ENCODE measurements at places on chromosomes 3 and 15.

GRCh38 chr3:152737021-152737908, 97.7 kb upstream of the P2RY1 start:
- DNase-seq: no peak

- no peak for DNase-seq
These were observed 683.5 kb downstream of the TUSC7 start for GRCh38 chr3:117393119-117393518.

GRCh38 chr3:1734494-1735122, 364.1 kb upstream of the CNTN4 start:
- no peak for DNase-seq

DNA sequence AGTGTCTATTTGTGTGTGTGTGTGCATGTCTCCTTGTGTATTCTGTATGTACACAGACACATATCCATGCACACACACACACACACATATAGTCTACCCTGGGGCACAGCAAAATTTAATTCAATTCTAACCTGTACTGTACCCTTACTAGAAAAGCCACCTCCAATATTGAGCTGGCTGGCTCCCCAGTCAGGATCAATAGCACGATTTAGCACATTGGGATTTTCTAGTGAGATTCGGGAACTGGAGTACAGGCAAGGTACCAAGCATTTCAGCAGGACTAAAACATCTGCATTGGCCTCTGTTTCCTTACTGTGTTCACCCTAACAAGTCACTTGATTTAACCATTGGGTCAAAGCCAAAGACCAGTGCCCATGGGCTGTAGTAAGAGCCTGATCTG, 13.2 kb downstream of the FSTL1 start:
- DNase-seq: no peak

- DNase-seq: no peak
These were observed 2.2 kb downstream of the RPSA start for GRCh38 chr3:39408493-39409372.

DNA sequence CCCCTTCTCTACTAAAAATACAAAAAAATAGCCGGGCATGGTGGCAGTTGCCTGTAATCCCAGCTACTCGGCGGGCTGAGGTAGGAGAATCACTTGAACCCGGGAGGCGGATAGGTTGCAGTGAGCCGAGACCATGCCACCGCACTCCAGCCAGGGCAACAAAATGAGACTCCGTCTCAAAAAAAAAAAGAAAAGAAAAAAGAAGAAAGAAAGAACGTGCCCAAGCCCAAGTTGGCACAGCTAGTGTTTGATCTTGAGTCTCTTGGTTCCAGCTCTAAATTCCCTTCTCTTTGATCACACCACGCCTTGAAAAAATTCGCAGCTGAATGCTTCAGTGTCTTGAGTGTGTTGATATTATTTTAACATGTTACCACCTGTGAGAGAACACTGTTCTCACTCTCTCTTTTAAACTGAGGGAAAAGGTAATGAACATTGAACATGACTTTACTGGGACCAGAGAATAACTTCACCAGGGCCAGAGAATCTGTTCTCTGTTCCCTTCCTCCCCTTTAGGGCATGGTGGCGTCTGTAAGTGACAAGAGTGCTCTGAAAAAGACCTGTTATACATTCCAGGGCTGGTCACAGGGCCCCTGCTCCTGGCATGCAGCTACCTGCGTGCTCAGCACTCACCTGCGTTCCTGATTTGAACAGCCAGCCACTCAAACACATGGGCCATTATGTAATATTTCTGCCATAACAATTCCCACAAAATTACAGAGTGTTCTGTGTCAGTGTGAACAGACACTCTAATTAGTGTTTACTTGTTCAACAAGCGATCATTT, 19.0 kb downstream of the SLCO3A1 start:
- DNase-seq: no peak

GRCh38 chr3:34073961-34074360, 275.5 kb downstream of the PDCD6IP start:
- DNase-seq: no peak

DNA sequence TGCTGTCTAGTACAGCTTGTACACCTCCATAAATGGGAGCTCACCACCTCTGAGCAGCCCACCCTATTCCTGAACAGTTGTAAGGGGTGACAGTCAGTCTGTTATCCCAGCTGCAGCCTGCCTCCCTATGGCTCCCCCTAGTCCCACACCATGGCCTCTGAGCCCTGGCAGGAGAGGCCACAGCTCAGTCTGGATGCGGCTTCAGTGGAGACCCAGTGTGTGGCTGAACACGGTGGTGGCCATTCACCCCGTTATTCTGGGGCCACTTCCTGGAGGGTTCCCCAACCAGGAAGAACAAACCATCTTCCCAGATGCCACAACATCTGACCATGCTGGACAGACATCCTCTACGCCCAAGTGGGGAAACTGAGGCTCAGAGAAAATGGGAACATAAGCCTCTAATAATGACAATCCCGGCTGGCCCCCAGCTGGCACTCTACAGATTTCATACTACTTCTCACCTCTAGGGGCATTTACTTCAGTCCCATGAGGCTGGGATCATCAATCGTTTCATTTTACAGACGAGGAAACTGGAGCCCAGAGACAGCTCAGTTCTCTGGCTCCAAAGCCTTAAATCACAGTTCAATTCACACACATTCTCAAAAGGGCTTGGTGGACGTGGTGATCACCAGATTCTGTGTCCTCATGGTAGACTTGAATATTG, 9.2 kb upstream of the GRIP2 start:
- no peak for DNase-seq

DNA sequence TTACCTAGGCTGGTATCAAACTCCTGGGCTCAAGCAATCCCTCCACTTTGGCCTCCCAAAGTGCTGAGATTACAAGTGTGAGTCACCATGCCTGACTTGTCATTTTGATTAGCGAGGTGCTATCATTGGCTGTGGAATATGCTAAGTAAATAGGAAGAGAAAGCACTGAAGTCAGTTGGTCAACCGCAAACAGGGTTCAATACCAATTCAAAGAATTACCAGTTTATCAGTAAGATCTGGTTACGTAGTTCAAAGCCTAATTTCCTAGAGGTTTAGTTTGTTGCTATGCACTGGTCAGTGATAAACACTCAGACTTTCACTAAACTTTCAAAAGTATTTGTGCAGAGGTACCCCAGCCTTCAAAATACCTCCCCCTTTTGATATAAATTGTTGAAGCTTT, 29.5 kb downstream of the GLB1 start:
- no peak for DNase-seq

DNA sequence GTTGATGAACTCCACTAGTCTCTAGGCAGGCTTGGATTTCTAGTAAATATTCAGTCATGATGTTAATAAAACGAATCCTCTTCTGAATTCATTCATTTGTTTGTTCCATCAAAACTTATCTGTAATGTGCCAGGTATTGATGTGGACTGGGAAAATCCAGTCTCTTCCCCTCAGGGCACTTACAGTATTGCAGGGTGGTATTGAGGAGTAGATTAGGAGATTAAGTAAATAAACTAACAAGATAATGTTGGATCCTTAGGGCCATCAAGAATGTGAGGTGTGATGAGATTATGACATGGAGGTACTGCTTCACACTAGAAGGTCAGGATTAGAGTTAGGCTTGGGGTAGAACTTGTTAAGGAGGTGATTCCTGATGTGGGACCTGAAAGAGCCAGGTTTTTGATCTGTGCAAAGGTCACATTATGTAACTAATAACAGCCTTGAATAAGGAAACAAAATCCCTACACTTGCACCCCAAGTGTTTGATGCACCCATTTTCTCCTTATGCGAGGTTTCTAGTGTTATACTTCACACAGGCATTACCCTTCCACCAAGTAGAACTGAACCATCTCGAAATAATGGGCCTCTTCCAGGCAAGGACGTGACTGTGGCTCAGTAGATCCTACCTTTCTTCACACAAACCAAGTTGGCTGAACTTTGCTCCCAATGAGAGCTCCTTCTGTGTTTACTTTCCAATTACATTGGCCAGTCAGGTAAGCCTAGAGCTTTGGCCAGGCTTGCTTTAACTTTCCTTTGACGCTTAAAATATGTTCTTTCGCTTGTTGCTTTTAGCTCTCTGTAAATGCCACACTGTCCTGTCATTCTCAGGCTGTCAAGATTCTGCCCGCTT, 16.7 kb downstream of the MCTP2 start:
- DNase-seq: no peak

DNA sequence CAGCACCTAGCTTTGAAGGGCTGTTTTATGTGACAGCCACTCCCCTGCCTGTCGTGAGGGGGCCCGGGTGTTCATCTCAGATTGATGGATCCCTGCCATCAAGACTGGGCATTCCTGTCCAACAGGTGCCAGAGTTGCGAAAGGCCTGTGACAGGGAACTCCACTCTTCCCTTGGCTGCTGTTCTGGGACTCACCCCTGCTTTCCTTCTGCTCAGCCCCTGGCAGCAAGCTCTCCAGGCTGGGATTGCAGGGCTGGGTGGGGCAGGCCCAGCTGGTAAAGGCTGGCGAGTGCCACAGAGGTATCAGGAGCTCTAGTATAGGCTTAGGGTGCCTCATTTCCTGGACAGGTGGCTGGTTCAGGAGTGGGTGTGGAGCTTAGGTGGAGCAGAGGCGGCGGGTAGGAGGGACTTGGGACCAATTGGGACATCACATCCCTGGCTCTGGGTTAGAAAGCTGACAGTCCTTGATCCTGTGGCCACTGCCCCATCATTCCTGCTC, at the start of gene PLA2G4B:
Gene PLA2G4B (plus strand): TSS at position 448 of the 498 bp plus-strand sequence. CDS start 67 bp downstream, outside the sequence.
- DNase-seq: no peak

DNA sequence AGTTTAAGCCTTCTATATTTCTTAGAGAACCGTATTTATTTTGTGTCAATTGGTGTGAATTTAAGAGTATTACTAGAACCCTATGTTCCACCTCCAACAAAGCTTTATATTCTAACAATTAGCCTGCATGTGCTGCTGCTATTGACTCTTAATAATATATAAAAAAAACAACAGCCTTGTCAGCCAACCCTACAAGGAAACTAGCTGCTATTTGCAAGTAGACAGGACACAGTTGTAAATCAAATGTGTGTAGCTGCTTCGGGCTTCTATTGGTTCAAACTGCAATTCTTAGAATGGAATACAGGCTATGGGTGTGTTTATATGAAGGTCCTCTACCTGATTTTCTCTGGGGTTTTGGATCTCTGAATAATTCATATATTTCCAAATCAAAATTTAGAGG, 60.7 kb downstream of the ZBTB20 start:
- DNase-seq: no peak

DNA sequence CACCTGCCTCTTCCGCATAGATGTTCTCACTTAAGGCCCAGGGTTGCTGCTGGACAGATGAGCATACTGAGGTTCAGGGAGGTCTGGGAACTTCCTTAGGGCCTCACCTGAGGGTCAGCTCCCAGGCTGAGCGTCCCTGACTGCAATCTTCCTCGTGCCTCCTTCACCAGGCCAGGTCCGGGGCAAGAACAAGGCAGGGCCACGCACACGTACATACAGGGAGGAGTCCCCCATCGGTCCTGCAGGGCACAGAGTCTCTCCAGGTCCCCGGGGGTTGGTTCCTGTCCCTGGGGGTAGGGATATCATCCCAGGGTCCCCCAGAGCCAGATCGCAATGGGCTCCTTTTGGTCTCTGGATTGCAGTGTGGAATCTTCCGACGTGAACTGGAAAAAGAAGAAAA, 130.1 kb downstream of the LRRK1 start:
- DNase-seq: no peak

DNA sequence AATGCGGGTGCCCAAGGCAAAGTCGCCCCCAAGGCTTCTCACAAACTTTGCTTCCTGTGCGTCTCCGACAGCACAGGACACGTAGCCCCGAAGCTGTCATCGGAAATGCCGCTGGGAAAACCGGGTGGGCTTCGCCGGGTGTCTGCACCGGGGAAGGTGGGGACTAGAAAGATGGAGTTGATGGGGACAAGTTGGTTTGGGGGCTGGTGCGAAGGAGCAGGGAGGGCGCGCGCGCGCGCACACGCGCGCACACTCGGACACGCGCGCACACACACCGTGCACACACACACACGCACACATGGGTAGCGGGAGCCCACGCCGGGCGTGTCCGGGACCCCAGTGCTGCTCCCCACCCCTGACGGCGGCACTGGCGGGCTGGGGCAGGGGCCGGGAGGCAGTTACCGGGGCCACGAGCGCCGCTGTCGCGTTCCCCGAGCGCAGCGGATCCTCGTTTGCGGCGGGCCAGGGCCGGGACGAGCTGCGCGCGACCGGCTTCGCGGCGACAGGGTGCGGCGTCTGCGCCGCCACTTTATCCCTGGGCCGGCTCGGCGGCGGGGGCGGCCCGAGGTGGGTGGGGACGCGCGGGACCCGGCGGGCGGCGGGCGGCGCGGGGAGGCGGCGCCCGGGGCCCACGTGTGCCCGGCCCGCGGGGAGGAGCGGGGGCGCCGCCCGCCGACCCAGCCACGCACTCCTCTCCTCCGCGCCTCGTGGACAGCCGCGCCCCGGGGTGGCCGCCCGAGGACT, 539 bp upstream of the MGLL start:
- DNase-seq: peak; percentile 63

- DNase-seq: no peak
These were observed 97.4 kb downstream of the PGPEP1L start for GRCh38 chr15:98909968-98910885.

DNA sequence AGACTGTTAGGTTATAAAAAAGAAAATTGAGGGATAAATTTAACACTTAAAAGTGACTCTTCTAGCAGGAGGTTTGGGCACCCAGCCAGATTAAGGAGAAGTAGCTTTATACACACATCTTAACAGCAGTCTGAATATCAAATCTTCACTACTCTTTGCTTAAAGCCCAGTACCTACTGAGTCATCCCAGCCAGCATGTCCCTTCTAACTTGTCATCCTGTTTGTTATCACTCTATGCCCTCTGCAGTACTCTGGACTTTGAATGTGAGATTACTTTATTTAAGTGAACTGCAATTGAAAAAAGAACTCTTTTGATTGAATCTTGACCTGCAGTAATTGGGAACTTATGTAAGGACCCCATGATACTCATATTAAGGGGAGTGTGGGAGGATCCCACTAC, 77.6 kb downstream of the FHIT start:
- DNase-seq: no peak

DNA sequence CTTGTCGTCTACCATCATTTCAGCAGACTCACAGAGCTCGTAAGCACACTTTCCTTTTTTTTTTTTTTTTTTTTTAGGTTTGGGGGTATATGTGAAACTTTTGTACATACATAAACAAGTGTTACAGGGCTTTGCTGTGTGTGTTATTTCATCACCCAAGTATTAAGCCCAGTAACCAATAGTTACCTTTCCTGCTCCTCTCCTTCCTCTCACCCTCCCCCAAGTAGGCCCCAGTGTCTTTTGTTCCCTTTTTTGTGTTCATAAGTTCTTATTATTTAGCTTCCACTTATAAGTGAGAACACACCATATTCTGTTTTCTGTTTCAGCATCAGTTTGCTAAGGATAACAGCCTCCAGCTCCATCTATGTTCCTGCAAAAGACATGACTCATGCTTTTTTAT, 746.8 kb downstream of the GRM7 start:
- DNase-seq: no peak

DNA sequence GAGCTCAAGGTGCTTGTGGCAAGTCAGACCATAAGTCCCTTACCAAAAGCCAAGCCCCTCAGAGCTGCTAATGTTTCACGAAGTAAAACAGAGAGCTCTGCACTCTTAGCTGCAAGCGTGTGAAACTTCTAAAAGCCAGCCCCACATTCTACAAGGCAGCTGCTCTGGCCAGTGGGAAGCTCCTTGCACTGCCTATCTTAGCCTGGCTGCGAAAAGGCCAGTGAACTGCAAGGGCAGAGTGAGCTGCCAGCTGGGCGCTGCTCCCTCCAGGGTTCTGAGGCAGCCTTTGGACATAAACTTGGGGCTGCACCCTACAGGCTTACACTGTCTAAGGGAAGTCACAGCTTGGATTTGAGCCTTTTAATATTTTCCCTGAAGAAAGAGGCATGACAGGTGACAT, 2.2 kb upstream of the MUSTN1 start:
- no peak for DNase-seq

All from amygdala (tissue), 56 donors.